WTC11 (cell line): ENCODE measurements at places on chromosomes 1 and 21. TPM values are rescaled to one million over a fixed set of nuclear protein-coding genes. Genes with fewer than 3 reads are reported as not detected.
A peak's percentile ranks its signal among the peaks of the same experiment; 100 is the strongest.

Gene RXRG
- total RNA-seq = not detected in 3 replicates

Gene PAQR7
- 6.7 to 9.1 TPM (median 8.4 TPM) in 3 replicates for total RNA-seq

Gene TSPAN2
- total RNA-seq = 12.0 to 14.8 TPM (median 14.6 TPM) in 3 replicates

Gene TTC24
- total RNA-seq = 0.09 to 0.20 TPM (median 0.11 TPM) in 3 replicates

Gene AJAP1
- total RNA-seq = 1.5 to 2.1 TPM (median 1.6 TPM) in 3 replicates

DNA sequence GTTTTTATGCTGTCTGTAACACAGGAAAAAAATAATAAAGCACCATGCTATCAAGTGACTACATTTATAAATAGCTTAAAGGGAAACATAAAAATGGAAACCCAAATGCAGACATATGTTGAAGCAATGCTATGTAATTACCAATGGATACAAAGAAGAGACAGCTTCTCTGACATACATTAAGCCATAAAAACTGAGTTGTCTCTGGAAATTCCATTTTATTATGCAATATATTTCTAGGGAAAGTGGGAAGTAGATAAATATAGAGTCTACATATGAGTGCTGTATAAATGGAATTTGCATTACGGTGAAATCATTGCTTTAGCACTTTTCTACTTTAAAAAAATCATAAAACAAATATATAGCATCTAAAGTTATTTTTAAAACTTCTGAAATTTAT, 135.2 kb upstream of the COL11A1 start:
- no peak overlapping the region for H3K27ac ChIP-seq
- peaks cover 7% of the 10 kb centered on the region for H3K4me1 ChIP-seq
- H3K36me3 ChIP-seq = no peaks in the 10 kb centered on the region
- no peak overlapping the region for H3K4me3 ChIP-seq
- no peak for DNase-seq

DNA sequence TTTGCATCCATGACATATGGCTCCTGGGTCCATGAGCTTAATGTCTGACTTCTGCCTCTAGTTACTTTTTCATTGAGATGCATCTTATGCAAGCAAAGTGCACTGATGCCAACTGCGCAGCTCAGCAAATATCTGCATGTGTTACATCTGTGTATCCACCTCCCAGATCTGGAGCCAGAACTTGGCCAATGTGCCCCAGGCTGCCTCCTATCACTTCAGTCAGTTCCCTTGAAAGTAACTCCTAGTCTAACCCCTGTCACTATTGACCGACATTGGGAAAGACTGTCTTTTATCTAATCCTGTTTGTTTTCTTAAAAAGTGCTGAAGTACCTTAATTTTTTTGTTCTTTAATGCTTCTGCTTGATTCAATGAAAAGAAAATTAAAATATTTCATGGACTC, 19.3 kb upstream of the UBL4B start:
- peaks cover 11% of the 10 kb centered on the region for H3K4me1 ChIP-seq
- no peak overlapping the region for H3K27ac ChIP-seq
- H3K4me3 ChIP-seq = no peak overlapping the region
- no peaks in the 10 kb centered on the region for H3K36me3 ChIP-seq
- no peak for DNase-seq
- H3K27me3 ChIP-seq = peaks cover 5% of the 10 kb centered on the region

DNA sequence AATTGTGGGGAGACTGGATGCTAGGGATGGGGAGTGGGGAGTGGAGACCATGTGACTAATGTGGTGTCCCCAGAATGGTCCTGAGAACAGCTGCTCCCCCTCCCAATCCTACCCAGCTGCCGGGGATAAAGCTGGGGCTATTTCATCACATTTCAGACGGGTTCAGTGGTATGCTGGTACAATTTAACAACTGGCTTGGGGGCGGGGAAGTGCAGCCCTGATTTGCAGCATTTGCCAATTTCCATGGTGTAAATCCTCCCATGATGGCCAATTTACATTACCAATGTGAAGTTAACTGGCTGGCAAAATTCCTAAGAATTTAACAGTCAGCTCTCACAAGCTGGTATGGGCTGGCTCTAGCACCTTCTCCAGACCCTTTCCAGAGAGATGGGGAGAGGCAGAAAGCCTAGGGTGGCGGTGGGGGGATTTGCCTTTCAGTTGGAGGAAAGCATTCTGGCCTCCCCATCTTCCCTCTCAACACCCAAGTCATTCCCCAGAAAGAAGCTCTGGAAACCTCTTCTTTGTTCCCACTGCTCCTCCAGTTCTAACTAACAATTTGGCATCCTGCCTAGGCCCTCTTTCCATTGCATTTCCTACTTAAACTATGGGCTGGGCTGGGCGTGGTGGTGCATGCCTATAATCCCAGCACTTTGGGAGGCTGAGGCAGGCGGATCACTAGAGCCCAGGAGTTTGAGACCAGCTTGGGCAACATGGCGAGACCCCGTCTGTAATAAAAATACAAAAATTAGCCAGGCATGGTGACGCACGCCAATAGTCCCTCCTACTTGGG, 11.3 kb upstream of the ADGRB2 start:
- H3K36me3 ChIP-seq = no peaks in the 10 kb centered on the region
- DNase-seq = no peak
- peaks cover 31% of the 10 kb centered on the region for H3K4me1 ChIP-seq
- peaks cover 60% of the 10 kb centered on the region for H3K27me3 ChIP-seq

DNA sequence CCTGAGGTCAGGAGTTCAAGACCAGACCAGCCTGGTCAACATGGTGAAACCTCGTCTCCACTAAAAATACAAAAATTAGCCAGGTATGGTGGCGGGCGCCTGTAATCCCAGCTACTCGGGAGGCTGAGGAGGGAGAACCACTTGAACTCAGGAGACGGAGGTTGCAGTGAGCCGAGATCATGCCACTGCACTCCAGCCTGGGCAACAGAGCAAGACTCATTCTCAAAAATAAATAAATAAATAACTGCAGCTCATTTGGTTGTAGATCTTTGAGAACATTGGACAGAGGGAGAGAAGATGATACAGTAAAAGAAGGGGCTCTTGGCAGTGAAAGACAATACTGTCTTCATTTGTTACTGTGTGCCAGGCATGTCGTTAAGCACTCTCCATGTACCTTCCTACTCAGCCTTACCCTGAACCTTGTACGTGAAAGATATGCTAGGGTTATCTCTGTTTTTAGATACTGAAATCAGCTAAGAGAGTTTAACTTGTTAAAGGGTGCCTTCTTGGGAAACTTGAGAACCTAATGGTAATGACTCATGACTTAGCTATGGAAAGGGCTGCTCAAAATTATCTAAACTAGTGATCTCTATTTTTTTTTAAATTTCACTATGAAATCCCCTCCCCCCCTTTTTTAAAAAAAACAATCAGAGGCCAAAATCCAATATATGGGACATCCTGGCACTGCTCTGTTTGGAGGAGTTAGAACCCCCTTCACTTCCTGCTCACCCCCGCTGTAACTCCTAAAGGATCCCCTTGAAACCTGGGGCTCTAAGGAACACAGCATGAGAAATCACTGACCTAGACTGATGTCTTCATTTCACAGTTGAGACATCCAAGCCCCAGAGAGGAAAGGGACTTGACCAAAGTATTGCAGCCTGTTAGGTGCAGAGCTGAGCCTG, 6.8 kb upstream of the KPNA6 start:
- H3K4me1 ChIP-seq = no peaks in the 10 kb centered on the region
- peaks cover 28% of the 10 kb centered on the region for H3K36me3 ChIP-seq
- H3K27me3 ChIP-seq = no peaks in the 10 kb centered on the region

- no peak overlapping the region for H3K4me3 ChIP-seq
- H3K27me3 ChIP-seq = no peaks in the 10 kb centered on the region
- DNase-seq = no peak
- no peaks in the 10 kb centered on the region for H3K36me3 ChIP-seq
Observed at GRCh38 chr1:66761221-66761620, 9.0 kb downstream of the DYNLT5 start.

GRCh38 chr1:88935522-88936222, 44.3 kb upstream of the GTF2B start:
- H3K4me1 ChIP-seq = no peaks in the 10 kb centered on the region
- no peak for DNase-seq
- peaks cover 53% of the 10 kb centered on the region for H3K36me3 ChIP-seq
- no peak overlapping the region for H3K4me3 ChIP-seq

DNA sequence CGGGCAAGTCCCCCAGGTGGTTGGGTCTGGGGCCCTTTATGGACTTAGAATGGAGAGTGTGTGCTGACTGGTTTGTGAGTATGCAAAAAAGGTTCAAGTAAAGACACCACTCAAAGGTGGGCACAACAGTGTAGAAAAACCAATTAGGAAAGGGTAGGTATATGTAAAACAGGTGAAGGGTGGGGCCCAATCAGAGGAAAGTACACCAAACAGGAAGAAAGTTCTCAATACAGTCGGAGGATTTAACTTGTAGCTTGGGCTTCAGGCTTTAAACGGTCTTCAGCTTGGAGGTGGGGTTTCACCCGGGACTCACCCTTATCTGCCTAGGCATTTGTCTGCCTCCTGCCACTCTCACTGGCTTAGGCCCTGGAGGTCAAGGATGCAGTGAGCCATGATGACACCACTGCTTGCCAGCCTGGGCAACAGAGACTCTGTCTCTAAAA, 6.8 kb upstream of the PUM1 start:
- H3K27ac ChIP-seq = no peak overlapping the region
- no peaks in the 10 kb centered on the region for H3K36me3 ChIP-seq
- no peaks in the 10 kb centered on the region for H3K27me3 ChIP-seq
- no peak for DNase-seq
- peaks cover 4% of the 10 kb centered on the region for H3K4me1 ChIP-seq

DNA sequence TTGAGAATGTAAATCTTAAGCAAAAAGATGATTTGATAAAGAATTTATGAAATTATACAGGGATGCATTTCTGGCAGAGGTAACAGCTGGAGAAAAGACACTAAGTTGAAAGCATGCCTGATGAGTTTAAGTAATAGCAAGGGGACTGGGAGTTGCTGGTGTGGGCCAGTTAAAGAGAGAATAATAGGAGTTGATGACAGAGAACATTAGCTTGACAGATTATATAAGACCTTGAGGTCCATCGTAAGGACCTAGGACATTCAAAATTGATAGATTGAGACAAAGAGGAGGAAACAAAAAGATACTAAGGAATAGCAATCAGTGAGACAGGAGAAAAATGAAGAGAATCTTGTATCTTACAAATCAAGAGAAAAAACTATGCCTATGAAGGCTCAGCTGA, 84.7 kb upstream of the TMPRSS15 start:
- no peak overlapping the region for H3K4me3 ChIP-seq
- DNase-seq = no peak
- H3K4me1 ChIP-seq = no peaks in the 10 kb centered on the region
- H3K36me3 ChIP-seq = no peaks in the 10 kb centered on the region
- no peaks in the 10 kb centered on the region for H3K27me3 ChIP-seq

GRCh38 chr1:22143065-22144033, at the start of gene WNT4:
WNT4 (minus strand) TSS chr1:22143097; CDS start chr1:22142922, 175 bp downstream.
- no peak within 1 kb of the TSS for H3K27ac ChIP-seq
- DNase-seq = peak; percentile 57
- H3K36me3 ChIP-seq = no peaks in the 10 kb centered on the region
- peaks cover 24% of the 10 kb centered on the region for H3K4me1 ChIP-seq
- H3K4me3 ChIP-seq = peak within 1 kb of the TSS; percentile 79
- H3K27me3 ChIP-seq = peaks cover 40% of the 10 kb centered on the region

GRCh38 chr1:36157115-36157903, 1.3 kb downstream of the MAP7D1 start:
- peak overlapping the region; percentile 79 for H3K4me3 ChIP-seq
- H3K36me3 ChIP-seq = no peaks in the 10 kb centered on the region
- DNase-seq = no peak
- peaks cover 31% of the 10 kb centered on the region for H3K27me3 ChIP-seq
- H3K4me1 ChIP-seq = peaks cover 47% of the 10 kb centered on the region
- H3K27ac ChIP-seq = no peak overlapping the region; the same call in 1 of the 2 replicates

DNA sequence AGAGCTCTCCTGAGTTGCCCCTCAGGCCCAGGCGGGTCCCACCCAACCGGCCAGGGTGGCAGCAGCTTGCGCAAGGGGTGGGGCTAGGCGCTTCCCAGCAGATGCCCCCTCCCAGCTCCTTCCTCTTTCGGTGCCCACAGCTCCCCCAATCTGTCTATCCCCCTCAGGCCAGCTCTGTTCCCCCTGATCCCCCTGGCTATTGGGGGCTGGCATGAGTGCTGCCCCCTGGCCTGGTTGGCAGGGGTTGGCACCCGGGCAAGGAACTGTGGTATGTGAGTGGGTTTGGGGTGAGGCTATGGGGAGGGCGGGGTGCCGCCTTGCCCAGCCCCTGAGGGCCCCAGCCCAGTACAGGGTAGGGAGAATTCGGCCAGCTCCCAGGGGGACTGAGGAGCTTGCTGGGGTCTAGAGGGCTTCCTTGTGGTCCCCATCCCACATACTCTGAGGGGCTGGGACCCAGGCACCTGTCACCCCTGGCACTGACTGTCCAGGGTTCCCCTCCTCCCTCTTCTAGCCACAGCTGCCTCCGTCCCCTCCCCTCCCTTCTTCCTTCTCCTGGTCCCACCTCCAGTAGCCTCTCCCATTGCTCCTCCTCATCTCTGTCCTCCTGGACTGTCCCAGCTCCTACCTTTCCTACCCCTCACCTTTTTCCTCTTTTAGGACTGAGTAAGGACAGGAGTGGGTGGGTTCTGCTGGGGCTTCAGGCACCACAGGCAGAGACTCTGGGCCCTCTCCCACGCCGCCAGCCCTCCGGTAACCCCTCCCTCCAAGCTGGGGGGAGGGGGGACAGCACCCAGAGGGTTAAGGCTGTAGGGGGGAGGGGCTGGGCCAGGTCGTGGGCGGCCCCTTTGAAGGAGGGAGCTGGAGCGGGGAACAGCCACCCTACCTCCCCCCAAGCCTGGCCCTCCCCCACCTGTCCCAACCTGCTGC, 5.7 kb downstream of the ZBTB7B start:
- no peaks in the 10 kb centered on the region for H3K27me3 ChIP-seq
- peaks cover 4% of the 10 kb centered on the region; the same call in 1 of the 2 replicates for H3K36me3 ChIP-seq
- H3K27ac ChIP-seq = no peak overlapping the region
- peak; percentile 36 for DNase-seq
- H3K4me1 ChIP-seq = peaks cover 60% of the 10 kb centered on the region

- no peak overlapping the region for H3K27ac ChIP-seq
- peaks cover 5% of the 10 kb centered on the region for H3K27me3 ChIP-seq
Observed at GRCh38 chr1:183954496-183954895, 83.0 kb downstream of the COLGALT2 start.

DNA sequence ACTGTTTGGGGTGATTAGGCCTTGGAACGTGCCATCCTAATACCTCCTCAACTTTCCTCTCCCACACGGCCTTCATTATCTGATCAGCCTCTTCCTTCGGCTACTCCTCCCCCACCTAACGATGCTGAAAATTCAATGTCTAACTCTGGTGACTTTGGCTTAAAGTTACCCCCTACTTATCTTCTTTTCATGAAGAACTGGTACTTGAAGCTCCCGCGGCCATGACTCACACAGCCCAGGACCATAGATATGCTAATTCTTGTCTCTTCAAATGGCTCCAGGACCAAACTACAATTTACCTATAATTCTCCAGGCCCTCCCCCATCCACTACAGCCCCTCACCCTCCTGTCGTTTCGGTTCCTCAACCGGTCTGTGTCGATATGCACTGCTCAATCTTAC, 15.7 kb upstream of the AZIN2 start:
- H3K27ac ChIP-seq = no peak overlapping the region
- H3K4me3 ChIP-seq = no peak overlapping the region
- DNase-seq = no peak
- peaks cover 50% of the 10 kb centered on the region for H3K27me3 ChIP-seq

GRCh38 chr1:156754219-156754618, 2.7 kb upstream of the HDGF start:
- H3K4me3 ChIP-seq = no peak overlapping the region
- DNase-seq = no peak
- H3K27ac ChIP-seq = no peak overlapping the region
